ENCODE measurements at places on chromosomes 5 and 9.
A peak's percentile ranks its signal among the peaks of the same experiment; 100 is the strongest.

DNA sequence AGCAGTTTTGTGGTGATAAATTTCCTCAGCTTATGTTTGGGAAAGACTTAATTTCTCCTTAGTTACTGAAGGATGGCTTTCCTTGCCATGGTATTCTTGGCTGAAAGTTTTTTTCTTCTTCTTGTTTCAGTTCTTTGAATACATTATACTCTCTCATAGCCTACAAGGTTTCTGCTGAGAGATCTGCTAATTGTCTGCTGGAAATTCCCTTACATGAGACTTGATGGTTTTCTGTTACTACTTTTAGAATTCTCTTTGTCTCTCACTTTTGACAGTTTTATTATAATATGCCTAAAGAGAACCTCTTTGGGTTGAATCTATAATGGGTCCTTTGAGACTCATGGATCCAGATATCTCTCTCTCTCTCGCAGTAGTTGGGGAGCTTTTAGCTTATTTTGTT is 693.6 kb downstream of the PRELID2 start:
- DNase-seq: no peak

DNA sequence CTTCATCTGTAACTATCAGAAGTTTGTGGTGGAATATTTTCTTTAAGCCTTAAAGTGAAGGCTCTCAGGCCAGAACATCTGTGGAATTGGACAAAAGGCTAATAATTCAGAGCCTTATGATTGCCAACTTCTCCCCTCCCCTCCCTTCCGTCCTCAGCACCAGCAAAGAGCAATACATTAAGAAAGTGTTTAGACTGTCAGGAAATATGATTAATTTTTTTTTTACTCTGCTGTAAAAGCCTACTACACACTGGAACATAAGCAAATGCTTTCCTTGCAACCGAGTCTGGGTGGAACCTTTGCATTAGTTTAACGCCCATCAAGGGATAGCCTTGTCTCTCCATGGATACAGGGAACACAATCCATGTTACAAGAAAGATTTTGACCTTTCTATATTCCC is 110.3 kb upstream of the TARS1 start:
- no peak for DNase-seq

DNA sequence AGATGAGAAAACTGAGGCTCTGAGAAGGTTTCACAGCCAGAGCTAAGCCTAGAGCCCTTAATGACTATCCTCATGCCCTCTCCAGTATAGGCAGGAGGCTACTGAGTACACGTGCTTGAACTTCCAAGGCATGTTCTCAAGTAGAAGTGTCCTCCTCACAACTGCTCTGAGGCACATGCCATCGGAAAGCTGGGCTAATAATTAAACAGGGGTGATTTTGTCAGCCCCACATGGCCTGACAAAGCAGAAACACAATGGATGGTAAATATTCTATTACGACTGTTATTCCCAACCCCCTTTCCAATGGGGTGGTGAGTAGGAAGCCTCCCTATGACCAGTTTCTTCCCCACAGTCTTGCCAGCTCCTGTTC is 34.3 kb downstream of the KCNIP1 start:
- no peak for DNase-seq

- peak; percentile 12 for DNase-seq
Observed at GRCh38 chr5:112210430-112211005, 208.6 kb downstream of the EPB41L4A start.

- DNase-seq: no peak
Observed at GRCh38 chr5:169089343-169089742, 211.6 kb downstream of the SLIT3 start.

DNA sequence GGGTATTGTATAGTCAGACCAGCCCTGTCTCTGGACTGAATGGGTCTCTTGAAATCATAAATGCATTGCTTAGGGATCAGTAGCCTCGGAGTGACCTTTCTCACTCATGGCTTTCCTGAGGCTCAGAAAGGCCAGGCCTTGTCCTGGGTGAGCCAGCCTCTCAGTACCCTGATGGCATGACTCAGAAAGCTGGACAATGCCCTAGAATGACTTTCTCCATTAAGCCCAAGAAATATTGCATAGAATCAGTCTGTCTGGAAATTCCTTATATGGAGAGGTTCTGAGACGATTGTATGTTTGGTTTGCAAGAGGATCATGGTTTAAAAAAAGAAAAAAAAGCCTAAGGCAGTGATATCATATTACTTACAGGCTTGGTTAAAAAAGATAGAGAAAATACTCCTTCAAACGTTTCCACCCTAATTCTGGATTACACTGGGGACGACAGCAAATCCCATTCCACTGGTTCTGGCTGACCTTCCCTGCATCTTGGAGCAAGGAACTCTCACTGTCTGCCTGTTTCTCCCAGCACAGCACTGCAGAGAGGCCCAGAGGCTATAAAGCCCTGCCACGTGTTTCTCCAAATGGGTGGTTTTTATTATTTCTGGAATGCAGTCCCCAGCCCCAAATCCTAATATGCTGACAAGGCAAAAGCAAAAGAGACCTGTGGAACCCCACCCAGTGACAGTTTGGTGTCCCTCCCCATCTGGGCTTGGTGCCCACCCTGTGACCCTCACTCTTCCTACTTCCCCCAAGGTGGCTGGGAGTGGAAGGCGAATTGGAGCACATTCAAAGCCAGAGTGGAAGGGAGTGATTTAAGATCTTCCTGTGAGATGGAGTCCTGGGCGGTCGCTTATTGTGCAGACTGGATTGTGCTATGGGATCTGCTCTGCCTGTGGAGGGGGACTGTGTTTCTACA is 34.4 kb downstream of the MAP1B start:
- DNase-seq: no peak

DNA sequence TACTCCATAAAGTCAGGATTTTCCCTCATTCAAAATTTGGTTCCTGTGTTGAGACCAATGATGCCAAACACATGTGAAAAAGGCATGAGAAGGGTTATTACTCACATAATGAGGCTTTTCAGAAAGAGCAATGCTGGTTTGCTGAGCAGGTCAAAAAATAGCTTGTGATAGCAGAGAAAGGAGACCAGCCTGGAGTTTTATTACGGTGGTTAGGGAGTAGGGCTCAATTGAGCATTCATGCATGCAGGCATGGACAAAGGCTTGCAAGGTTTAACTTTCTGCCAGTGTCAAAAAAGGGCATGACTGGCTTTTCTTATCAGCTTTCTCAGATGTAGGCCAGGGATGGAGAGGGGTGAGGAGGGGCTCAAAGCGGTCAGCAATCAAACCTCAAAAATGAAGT is 628.3 kb downstream of the DNAH5 start:
- DNase-seq: no peak

GRCh38 chr9:84794981-84795637 is 125.6 kb downstream of the NTRK2 start:
- no peak for DNase-seq

GRCh38 chr9:6609497-6610016 is 36.0 kb downstream of the GLDC start:
- no peak for DNase-seq
